ENCODE measurements at places on chromosomes 3 and 15.

- no peak for DNase-seq
These were observed 526.9 kb downstream of the PYDC2 start for GRCh38 chr3:191987831-191988350.

- no peak for DNase-seq
These were observed 11.3 kb downstream of the CX3CR1 start for GRCh38 chr3:39268549-39268900.

DNA sequence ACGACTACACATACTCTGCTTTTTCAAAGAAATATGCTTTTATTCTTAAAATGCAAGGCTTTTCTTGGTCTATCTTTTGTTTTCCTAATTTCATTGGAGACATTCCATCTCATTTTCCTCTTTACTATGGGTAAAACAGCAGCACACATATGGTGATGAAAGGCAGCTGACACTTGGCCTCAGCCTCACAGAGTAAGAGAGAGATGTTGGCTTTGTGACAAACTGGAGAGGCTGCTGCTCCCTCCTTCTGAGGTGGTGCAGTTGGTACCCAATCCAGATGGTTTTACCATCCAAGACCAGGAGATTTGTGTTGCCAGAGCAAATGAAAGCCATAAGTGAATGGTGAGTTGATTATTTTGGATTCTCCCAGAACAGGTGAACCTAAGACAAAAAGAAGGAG, 13.2 kb upstream of the SLC2A2 start:
- no peak for DNase-seq

- DNase-seq: no peak
These were observed 3.2 kb upstream of the GABRG3 start for GRCh38 chr15:26967719-26968269.

GRCh38 chr3:70905491-70905890, 593.1 kb upstream of the MDFIC2 start:
- DNase-seq: no peak

GRCh38 chr3:15051531-15051930, 13.6 kb downstream of the MRPS25 start:
- no peak for DNase-seq

- DNase-seq: no peak
These were observed 19.3 kb downstream of the C3orf85 start for GRCh38 chr3:109155828-109156227.

- DNase-seq: no peak
These were observed 3.8 kb upstream of the GABRR3 start for GRCh38 chr3:98038876-98039275.

- no peak for DNase-seq
These were observed 180.6 kb downstream of the CHL1 start for GRCh38 chr3:377158-377561.

- DNase-seq: no peak
These were observed 877.1 kb downstream of the PDCD6IP start for GRCh38 chr3:34675383-34676120.

DNA sequence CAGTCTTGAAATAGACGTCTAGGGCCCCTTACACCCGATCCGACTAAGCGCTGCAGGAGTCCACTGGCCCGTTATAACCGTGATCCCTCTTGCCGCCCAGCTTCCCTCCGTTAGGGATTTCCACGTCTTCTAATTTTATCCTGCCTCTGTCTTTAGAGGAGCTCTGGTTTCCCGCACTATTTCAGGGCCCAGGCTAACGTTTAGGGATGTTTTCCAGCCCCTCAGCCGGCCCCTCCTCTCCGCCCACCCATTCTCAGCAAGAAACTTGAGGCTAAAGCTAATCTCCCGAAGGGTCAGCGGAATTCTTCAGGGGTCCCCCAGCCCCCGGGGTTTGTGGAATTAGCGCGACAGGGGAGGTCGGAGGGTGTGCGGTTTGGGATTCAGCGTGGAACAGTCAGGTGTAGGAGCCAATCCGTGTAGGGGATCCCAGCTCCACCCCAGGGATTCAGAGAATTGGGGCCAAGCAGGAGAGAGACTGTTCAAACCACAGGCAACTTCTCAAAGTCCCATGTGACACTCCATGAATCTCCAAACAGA, 1.6 kb downstream of the PTX3 start:
- no peak for DNase-seq

DNA sequence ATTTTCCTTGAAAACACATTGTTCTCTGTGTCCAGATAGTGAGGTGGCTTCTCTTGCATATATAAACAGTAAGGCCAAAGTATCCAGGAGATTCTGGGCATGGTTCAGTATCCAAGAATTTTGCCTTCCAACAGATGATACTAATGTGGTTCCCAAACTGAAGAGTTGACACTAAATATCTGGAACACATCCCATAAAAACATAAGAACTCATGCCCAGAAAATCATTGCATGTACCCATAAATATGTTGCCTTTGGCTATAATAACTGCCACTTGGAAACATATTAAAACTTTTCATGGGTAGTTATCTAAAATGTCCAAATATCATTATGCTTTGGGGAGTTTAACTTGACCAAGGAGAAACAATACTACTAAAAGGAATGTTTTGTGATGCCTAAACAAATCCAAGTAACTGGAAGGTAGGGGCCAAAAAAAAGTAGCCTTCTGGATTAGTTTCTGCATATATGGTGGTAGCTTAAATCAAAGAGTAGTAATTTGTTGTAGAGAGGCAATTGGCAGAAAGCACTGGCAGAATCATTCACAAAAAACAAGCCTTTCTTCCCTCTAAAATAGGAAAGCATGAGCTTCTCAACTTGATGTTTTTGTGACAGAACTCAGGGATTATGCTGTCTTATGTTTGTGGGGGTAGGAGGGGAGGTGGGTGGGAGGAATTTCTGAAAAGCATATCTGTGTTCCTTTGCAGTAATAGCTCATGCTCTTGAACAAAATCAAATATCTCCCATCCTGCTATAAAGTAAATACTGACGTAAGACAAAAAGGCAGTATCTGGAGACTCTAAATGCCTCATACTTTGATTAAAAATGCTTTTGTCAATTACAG, 753.9 kb downstream of the TUSC7 start:
- no peak for DNase-seq

DNA sequence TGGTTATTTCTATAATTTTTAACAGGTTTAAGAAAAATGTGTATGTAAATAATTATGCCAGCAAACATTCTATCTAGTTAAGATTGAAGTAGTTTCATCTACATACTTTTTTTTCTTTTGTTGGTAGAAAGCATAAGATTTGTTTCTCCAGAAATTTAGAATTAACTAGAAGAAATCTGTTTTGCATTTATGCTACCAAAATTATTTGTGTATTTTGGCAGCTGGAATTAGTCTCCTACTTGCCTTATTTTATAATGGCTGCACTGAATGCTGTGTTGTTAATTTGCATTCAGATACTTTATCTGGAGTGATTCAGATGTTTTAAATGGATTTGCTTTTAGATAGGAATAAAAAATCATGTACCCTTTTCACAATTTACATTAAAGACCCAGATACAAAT, 100.2 kb upstream of the NAALADL2 start:
- DNase-seq: no peak

DNA sequence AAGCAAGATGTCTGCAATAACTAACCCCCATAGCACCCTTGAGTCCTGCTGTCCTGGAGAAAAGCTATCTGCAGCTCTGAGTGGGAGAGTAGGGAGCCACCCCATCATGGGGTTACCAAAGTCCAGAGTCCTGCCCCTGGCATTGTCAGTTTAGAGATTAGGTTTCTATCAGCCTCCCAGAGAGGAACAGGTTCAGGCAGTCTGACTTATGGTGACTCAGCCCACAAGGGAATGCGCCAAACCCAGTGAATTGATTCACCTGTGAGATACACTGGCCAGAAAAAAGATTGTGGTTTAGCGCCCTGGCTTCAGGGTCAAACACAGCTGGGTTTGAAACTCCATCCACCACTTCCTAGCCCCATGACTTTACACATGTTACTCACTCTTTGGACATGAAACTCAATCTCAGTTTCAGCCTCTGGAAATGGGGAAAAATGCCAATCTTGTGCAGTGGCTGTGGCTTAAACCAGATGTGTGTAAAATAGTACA, 263.6 kb upstream of the HES1 start:
- no peak for DNase-seq

DNA sequence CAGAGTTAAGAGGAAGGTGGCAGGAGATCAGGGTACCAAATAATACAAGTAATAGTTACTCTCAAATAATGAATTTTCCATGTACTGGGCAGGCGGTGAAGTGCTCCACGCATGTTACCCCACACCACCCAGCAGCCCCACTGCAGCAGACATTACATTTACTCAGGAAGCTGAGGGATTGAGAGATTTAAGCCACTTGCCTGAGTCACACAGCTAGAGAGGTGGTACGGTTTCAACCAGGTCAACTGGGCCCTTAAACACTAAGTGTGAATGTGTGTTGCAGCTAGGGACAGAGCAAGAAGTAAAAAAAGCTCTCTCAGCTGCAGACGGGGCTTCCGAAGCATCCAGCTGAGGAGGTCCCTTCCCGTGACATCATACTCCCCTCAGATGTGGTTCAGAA, 91.3 kb downstream of the PRICKLE2 start:
- no peak for DNase-seq

DNA sequence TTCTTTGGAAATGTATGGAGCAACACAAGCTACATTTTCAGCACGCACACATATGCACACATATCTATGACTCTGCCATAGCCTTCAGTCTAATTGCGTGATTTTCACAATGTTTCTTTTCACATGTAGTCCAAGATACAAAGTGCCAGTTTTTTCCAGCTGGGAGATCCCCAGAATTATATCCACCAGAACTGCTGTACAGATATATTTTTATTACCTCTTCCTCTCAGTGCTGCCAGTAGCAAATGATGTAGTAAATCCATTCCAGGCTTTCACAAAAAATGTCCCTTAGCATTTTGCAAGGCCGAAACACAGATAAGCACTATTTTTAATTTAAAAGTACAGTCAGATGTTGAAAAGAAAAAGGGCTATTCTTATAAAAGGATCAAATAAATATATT, 719.8 kb upstream of the SEMA6D start:
- no peak for DNase-seq

GRCh38 chr3:188082450-188082849, 71.5 kb upstream of the LPP start:
- no peak for DNase-seq

DNA sequence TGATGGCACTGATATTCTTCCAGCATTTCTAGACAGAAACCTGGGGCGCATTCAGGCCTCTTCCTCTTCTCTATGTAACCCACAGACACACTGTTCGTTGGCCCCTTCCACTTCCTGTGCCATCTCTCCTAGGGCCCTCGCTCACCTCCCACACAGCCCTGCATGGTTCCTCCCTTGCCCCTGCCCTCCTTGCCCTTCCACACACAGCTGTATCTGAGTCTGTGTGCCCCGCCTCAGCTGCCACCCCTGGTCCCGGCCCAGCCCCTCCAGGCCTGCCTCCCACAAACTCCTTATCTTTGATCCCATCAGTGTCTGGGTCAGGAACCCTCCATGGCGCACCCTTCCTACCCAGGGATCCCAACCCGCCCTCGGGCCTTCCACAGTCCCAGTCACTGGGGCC, 37.9 kb downstream of the RAB6B start:
- peak; percentile 89 for DNase-seq

DNA sequence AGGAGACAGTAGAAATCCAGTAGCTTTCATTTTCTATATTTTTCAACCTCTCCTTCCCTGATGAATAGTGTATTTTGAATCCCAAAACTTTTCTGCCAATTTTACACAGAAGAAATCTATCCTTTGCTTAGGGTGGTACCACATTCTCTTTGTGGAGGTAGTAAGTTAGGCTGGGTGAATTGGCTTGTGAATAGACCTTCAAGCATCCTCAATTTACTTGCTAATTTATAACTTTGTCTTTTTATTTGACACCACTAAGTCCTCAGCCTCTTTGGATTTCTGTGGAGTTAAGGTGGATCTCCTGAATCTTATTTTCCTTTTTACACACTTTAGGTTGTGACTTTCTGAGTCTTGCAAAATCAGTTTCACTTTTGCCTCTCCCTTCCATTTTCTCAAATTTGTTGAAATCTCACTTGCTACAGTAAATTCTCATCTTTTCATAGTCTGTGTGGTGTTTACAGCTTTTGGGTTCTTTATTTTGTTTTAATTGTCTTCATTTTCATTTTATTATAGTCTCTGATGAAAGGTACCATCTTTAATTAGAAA, 5.7 kb upstream of the PLSCR1 start:
- no peak for DNase-seq

DNA sequence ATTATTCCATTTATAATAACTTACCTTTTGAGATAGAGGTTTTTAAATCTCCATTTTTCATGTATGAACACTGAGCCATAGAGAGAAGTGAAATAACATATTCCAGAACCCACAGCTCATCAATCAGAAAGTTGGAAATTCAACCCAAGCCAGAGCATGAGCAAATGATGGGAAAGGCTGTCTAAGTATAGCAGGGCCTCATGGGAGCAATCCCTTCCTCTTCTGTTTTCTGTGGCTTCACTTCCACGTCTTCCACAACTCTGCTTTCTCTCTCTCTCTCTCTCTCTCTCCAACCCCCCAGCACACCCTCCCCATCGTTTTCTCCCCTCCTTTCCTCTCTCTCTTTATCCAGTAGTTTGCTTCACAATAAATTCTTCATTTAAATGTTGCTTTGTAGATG, 14.8 kb upstream of the IL1RAP start:
- no peak for DNase-seq

- DNase-seq: no peak
These were observed 47.5 kb upstream of the AADACL2 start for GRCh38 chr3:151686257-151686656.

DNA sequence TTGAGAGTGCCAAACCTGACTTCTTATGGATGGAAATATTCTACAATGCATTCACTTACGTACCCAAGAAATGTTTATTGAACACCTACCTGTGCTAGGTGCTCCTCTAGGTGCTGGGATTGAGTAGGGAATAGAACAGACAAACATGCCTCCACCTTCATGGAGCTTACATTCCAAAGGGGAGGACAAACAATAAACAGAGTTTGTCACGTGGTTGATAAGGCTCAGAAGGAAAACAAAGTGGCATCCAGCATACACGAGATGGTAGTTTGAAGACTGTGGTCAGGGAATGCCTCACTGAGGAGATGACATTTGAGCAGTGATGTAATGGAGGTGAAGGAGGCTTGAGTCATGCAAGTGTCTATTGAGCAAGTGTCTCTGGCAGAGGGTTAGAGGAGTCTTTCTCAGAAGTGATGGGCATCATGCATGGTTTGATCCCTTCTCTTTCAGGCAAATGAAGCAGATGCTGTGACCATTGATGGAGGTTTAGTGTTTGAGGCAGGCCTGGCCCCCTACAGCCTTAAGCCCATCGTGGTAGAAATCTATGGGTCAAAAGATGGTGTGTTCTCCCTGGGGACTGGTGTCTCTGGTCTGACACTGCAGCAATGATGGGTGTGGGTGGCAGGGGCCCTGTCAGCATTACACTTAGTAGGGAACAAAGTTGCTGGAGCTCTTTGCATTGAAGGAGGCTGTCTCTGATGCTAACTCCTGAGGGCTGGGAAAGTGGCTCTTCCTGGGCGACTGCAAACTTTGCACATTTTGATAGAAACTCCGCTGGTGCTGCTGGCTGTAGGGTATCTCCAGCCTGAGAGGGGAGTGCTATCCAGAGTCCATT, 29.7 kb upstream of the TOPBP1 start:
- peak; percentile 40 for DNase-seq

- DNase-seq: no peak
These were observed 143.5 kb downstream of the LRRK1 start for GRCh38 chr15:101062471-101063171.

- DNase-seq: no peak
These were observed 85.5 kb downstream of the VPS13C start for GRCh38 chr15:61974759-61975158.

All from HL-60 (cell line).